ENCODE measurements at places on chromosomes 12 and 14.

- DNase-seq, result no peak
These were observed 44.4 kb downstream of the AEBP2 start for GRCh38 chr12:19483727-19484126.

DNA sequence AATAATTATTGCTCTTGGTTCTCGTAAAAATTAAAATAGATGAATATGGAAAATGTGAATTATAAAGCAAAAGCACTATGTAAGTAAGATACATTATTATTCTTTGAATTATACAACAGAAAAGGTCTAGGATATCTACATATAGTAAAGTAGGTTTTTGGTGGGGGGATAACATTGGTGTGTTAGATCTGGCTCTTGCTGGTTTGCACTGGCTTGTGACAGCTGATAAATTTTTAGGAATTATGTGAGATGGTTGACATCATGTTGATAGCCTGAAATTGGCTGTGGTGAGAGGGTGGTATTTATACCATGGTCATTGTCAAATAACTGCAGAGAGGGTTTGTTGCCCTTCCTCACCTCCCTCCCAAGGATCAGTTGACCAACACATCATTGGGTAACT is 50.7 kb upstream of the BTG1 start:
- DNase-seq, result no peak

- no peak for DNase-seq
These were observed 844.3 kb downstream of the GALC start for GRCh38 chr14:87148655-87149054.

DNA sequence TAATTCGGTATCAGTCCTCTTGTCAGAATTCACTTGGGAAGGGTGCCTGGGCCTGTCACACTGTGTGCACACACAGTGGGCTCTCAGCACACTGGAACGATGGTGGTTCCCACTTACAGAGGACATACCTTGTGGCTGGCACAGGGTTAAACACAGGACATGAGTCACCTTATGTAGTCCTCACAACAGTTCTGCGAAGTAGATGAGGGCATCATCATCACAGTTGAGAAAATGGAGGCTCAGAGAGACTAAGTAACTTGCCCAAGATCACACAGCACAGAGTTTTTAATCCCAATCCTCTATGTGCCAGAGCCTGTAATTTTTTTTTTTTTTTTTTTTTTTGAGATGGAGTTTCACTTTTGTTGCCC is 90.7 kb downstream of the NINJ2 start:
- DNase-seq, result no peak

- DNase-seq, result no peak
These were observed 50.2 kb upstream of the NID2 start for GRCh38 chr14:52119030-52119429.

- DNase-seq, result no peak
These were observed 30.9 kb downstream of the GPHB5 start for GRCh38 chr14:63287666-63288483.

DNA sequence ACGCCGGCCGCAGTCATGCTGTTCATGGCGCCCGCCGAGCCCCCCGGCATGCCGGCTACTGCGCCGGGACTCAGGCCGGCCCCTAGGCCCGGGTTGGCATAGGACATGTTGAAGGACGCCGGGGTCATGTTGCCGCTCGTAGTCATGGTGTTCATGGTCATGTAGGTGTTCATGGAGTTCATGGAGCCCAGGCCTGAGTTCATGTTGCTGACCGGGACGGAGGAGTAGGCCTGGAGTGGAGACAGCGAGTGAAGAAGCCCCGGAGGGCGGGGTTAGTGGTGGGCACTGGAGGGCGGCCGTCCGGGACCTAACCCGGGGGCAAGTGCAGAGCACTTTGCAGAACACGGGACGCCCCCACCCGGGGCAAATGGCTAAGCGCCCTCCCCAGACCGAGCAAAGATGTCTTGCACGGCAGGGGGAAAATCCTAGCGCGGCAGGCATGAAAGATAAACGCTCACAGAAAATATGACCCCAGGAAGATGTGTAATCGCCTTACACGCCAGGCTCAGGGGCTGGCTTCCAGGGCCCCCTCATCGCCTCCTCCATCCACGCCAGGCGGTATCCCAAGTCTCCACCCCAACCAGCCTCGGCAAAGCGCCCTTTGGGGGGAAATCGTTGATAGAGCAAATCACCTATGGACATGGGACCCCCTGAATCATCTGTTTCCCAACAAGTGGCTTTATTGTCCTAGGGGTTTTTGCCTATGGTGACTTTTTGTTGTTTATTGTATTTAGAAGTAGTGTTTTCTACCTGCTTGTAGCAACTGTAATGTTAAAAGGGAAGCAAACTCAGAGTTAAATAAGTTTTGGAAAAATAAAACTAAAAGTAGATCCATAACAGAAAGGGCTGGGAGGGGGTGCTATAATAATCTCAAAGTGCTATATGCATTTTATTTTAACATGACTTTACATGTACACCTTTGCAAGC is 2.3 kb downstream of the FOXA1 start:
- DNase-seq, result peak; percentile 29

DNA sequence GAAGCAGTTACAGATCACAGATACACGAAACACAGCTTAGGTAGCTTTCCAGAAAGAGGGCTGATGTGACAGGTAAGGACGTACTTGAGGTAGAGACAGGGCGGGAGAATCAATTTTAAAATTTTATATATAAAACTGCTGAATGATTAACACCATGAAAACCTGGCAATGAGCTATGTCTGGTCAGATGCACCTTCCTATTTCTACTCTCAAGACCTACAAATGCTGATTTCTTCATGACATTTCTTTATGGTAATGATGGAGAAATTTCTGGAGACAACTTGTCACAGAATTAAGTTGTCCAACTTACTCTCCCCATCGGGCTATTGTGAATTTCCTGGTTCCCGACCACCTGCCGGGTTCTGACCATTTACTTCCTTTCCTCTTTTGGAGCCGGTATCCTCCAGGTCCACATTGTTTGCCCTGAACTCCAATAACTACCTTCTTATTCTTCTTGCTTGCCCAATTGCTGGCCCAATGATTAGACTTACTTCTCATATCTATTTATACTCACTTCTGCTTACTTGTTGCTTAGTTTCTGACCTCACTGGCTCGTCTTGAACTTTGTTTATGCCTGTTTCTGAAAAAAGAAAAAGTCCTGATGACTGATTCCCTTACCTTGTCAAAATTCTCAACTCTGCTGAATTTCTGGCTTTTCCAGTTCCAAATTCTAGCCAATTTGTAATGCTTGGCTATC is 12.8 kb upstream of the ATP2B1 start:
- DNase-seq, result no peak

DNA sequence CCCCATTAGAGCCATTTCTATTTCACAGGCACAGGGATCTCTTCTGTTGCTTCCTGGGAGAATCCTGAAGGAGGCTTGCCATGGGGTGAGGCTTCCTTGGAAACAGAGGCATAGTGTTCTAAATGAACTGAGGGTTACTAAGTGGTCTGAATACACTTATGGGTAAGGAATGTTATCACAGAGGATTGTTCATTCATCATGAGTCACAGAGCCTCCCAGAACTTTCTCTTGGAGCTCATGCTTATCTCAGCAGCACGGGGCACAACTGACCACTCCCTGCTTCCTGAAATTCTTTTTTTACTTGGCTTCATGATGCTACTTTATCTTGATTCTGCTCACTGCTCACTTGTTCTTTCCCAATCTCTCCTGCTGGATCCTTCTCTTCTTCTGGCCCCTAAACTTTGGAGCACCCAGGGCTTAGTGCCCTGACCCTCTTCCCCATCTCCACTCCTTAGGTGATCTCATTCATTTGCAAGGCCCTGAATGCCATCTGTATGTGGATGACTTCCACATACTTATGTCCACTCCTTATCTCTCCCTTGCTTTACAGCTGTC is 57.9 kb downstream of the ANO6 start:
- DNase-seq, result peak; percentile 37

GRCh38 chr12:42767326-42767954 is 177.9 kb upstream of the PRICKLE1 start:
- DNase-seq, result no peak

DNA sequence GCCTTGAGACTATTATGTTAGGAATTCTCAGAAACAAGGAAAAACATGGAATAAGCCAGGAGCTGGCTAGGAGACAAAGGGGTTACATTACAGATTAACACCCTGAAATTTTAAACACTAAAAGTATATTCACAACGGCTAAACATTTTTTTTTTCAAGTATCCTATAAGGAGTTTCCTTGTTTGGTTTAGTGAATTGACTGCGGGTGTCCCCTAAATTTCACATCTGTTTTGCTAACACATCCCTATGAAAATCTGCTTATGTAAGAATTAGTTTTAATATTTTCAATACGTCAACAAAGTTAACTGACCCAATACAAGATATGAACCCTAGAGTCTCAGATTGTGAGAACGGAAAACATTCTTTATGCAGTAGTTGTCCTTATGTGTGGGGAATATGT is 19.0 kb downstream of the TAOK3 start:
- no peak for DNase-seq

DNA sequence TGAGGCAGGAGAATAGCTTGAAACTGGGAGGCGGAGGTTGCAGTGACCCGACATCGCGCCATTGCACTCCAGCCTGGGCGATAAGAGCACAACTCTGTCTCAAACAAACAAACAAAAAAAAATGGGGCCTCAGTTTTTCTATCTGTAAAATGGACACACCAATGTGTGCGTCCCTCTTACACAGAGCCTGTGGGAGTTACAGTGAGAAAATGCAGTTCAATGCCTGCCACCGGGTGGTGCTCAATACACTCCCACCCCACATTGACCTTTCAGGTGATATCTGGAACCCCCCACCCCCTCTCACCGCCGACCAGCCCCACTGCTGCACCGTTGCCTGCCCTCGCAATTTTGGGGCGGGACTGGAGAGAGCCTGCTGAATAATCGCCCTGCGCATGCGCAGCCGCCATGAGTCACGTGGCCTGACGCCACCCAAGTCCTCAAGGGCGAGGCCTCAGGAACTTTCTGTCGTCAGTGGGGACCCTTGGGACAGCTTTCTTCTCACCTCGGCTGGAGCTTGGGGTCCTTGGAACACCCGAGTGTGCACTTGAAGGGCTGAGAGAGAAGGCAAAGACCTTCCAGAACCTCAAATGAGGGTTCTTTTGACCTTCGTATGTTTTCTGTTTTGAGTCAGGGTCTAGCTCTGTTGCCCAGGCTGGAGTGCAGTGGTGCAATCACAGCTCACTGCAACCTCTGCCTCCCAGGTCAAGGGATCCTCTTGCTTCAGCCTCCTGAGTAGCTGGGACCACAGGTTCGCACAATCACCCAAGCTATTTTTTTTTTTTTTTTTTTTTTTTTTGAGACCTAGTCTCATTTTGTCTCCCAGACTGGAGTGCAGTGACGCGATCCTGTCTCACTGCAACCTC is 14.6 kb upstream of the CABP1 start:
- peak; percentile 69 for DNase-seq

DNA sequence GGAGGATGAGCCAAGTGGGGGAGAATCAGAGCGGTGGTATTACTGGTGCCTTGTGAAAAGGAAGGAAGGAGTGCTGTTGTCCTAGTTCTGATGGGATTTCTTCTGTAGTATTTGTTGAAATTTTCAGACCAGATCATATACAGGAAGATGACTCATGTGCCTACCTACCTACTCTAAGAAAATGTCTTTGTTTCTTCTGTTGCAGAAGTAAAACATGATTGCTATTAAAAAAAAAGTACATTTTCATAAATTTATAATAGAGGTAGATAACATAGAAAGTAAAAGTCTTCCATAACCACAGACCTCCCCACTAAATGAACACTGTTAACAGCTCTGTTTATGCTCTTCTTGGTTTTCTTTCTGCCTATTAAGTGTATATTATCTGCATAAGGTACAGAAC is 26.9 kb downstream of the SAMD4A start:
- DNase-seq, result no peak

DNA sequence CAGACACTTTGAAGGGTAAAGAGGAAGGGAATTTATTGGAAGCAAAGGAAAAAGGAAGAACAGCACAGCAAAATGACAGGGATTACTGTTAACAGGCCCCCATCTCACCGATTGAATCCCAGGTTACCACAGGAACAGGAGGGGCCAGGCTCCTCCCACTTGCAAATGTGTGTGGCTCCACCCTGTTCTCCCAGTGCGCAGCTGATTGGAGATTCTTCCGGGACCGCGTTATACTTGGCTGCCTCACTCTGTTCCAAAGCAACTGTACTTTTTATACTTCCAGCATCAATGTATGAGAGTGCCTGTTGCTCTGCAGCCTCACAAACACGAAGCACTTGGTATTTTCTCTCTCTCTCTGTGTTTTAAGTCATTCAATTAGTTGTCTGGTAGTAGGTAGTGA is 273.6 kb upstream of the MDGA2 start:
- DNase-seq, result no peak

DNA sequence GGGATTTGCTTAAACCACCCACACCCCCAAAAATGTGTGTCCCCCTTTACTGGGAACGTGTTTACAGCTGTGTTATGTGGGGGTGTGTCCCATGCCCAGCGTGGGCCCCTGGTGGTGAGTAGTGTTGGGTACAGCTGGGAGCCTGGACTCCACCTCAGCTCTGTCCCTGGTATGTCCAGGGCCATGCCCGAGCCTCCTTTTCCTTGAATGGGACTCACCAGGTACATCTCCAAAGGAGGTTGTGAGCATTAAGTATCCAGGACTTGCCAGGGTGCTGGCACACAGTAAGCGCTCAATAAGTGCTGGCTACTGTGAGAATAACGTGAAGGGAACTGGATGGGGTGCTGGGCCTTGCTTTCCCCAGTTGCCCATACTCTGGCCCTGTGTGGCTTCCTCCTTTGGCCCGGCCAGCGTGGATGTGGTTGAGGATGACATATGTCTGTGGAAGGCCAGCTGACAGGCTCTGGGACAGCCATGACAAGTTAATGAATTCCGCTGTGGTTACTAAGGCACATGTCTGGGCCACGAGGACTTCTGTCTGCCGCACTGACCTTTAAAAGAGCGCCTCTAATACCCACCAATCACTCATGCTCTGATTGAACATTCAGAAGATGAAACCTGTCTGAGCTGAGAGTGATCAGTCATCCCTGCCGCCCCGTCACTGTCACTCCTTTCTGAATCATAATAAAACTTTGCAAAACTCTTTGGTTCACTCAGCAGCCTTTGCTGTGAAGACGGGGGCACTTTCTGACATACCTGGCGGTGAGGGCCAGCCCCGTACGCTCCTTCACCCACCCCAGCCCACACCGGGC is 74.7 kb downstream of the DIO3 start:
- no peak for DNase-seq

DNA sequence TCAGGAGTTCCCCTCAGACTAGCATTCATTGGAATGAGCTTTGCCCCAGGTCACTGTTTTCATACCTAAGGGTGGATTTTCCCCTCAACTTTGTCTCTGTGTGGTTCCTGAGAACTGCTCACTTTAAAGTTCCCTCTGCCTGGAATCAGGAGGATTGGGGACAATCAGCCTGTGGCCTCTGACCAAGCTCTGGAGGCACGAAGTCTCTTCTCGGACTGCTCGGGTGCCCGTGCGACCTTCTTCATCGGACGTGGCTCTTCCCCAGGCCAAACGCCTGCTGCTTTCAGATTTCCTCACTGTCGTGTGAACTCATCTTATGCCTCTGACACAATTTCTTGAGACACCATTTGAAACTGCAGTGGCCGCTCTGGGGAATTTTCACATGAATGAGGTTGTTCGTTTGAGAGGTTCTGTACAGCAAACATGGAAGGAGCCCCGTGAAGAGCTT is 153.7 kb upstream of the PZP start:
- DNase-seq, result no peak

DNA sequence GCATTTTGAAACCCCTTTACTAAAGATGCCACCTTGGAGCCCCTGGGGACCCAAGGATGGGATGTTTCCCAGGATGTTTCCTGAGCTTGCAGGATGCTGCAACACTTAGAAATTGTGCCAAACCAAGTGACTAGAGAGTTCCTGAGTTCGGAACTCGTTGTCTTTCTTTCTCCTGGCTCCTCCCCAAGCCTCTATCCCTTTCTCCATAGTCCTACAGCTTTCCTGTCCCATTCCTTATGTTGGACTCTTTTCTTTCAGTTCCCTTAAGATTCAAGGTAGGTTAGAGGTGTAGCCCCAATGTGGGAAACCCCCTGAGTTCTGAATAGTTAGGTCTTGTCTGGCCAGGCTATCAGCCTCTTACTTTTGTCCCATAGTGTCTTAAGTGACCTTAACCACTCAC is 1.4 kb upstream of the KIF5A start:
- no peak for DNase-seq

Data from ELF-1 (cell line).